ENCODE measurements at places on chromosomes 11 and 22. TPM values are rescaled to one million over a fixed set of nuclear protein-coding genes. Genes with fewer than 3 reads are reported as not detected.

DNA sequence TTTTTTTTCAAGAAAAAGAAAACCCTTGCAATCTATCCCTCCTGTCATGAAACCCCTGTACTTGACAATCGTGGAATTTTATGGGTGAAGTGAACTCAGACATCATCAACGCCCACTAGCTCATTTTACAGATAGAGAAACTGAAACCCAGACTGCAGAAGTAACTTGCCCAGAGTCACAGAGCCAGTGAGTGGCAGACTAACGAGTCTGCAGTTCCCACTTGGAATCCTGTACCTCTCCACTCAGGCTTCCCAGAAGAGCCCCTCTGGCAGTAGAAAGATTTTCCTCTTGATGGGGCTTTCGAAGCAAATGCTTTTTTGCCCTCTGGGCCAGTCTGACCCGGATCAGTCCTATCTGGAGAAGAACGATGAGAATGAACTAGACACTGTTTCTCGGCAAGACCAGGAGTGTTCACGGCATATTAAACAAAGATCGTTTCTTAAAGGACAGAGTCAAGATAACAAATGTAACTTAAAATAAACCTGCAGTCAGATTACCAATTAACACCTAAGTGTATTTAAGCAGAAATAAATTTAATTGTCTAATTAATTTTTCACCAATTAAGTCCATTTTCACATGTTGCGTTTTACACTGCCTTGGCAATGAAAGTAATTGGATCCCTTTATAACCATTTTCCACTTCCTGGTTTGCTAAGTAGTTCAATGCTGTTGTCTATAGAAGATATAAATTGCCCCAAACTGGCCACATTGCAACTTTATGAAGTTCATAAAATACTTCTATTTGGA is 61.3 kb upstream of the CREB3L1 start:
- no peaks in the 10 kb centered on the region for H3K4me1 ChIP-seq
- H3K36me3 ChIP-seq, result no peaks in the 10 kb centered on the region
- H3K27ac ChIP-seq, result no peak overlapping the region
- H3K27me3 ChIP-seq, result peaks cover 5% of the 10 kb centered on the region
- DNase-seq, result no peak

The TTC9C gene
- 37.9 TPM for total RNA-seq

The OR56A1 gene
- total RNA-seq, result not detected

The SCGB1C1 gene
- total RNA-seq, result not detected

The INSC gene
- 1.4 TPM for total RNA-seq

The CLMP gene
- 0.09 TPM for total RNA-seq

DNA sequence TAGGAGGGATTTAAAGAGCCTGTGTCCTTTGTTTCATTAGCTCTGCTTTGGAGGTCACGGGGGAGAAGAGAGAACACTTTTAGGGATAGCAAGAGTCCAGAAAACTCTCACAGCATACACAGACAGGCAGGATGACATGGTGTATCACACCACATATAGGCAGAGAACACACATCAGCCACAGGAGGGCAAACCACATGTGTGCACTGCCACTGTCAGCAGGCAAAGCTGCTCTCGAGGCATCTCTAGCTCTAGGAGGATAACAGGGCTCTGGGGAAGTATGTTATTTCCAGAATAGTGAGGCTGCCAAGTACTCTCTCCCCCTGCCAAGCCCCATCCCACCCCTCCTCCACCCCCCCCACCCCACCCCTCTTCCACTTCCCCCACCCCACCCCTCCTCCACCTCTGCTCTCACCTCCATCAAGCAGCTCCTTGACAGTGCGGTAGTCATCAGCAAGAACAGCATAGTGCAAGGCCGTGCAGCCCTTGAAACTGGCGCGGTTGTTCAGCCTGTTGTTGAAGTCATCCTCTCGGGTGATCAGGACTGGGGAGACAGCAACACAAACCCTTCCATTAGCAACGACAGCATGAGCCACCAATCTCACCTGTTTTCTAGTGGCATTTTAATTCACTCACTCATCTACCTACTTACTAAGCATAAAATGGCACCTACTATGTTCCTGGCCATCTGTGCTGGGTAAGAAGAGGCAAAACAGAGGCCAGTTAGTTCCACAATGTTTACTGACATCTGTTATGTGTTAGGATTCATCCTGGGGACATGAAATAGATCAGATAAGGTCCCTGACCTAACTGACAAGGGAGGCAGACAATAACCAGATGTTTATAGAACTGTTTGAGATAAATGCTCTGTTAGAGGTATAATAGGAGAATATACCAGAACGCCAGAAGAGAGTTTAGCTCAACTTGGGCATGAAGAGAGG is 75.6 kb downstream of the CLPB start:
- H3K4me1 ChIP-seq, result no peaks in the 10 kb centered on the region
- H3K4me3 ChIP-seq, result no peak overlapping the region
- DNase-seq, result no peak
- peaks cover 2% of the 10 kb centered on the region for H3K36me3 ChIP-seq

The CRYBB2 gene
- total RNA-seq, result not detected
